ENCODE measurements at places on chromosomes 7 and 10. TPM values are rescaled to one million over a fixed set of nuclear protein-coding genes. Genes with fewer than 3 reads are reported as not detected.

DNA sequence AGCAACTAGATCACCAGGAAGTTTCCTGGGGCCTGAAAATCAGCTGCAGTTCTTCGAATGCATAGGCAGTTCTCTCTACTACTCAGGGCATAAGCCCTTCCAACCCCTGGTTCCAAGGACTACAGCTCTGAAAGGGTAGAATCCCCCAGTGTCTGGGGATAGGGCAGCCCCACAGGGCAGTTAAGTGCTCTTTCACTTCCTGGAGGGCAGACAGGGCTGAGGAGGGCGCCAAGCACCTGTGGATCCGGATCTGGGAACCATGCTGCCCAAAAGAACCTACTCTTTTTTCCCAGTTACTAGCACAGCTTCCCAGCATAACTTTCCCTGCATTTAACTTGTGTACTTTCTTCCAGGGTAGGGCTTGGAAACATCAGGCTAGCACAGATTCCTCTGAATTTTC, 41.1 kb downstream of the CXCL12 start:
- no peak for DNase-seq

- DNase-seq: no peak
These were observed 16.2 kb downstream of the BPGM start for GRCh38 chr7:134662871-134663205.

ANKRD2 gene
- total RNA-seq: 0.83 TPM

ASAH2 gene
- 2.2 TPM for total RNA-seq

Data from mammary epithelial cell (primary cell).